Activated CD4-positive, alpha-beta T cell treated with anti-CD3 and anti-CD28 coated beads, Interleukin-2, amount 50 U/mL, for 24 hours (primary cell): ENCODE measurements at places on chromosomes 12 and 14.

GRCh38 chr12:47846294-47846996 lies 26.7 kb upstream of the HDAC7 start:
- DNase-seq: no peak

DNA sequence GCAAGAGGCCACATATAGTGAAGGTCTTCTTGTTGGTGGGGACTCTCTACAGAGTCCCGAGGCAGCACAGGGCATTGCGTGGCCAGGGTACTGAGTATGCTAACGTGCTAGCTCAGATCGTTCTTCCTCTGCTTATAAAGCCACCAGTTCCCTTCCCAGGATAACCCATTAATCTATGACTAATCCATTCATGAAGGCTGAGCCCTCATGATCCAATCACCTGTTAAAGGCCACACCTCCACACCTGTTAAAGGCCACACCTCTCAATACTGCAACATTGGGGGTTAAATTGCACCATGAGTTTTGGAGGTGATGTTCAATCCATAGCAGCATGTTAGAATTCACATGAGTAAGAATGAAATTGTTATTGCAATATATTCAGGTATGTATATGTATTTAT lies 12.8 kb upstream of the YARS2 start:
- no peak for DNase-seq

GRCh38 chr12:78101946-78102635 lies 271.4 kb downstream of the NAV3 start:
- no peak for DNase-seq

DNA sequence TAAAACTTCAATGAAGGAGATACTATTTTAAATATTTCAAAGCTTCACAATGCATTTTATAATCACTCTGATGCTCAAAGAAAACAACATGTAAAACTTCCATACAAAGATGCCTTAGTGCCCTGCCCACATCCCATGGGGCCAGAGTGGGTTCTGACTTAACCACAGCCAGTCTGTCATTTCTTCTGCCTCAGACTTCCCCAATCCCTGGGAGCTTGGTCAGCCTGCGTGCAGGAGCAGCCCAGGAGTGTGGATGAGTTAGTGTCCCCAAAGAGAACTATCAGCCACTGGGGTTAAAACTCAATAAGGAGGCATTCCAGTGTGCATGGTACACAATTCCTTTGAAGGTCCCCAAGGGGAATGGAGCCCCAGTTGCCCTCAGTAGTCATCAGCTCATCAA lies 100.3 kb downstream of the PTCSC3 start:
- DNase-seq: no peak

GRCh38 chr12:110743571-110744093 lies 941 bp upstream of the PPP1CC start:
- no peak for DNase-seq

- DNase-seq: no peak
Observed at GRCh38 chr12:42104784-42105183, 39.9 kb downstream of the GXYLT1 start.

DNA sequence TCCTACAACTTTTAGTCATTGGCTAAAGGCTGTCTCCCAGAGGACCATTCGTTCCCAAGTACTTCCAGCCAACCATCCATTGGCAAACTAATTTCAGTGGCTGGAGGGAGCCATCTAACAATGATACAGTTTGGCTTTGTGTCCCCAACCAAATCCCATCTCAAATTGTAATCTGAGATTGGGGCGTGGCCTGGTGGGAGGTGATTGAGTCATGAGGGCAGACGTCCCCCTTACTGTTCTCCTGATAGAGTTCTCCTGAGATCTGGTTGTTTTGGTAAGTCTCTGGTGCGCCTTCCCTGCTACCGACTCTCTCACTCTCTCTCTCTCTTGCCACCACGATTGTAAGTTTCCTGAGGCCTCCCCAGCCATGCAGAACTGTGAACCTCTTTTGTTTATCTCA lies 99.7 kb upstream of the FUT8 start:
- no peak for DNase-seq

DNA sequence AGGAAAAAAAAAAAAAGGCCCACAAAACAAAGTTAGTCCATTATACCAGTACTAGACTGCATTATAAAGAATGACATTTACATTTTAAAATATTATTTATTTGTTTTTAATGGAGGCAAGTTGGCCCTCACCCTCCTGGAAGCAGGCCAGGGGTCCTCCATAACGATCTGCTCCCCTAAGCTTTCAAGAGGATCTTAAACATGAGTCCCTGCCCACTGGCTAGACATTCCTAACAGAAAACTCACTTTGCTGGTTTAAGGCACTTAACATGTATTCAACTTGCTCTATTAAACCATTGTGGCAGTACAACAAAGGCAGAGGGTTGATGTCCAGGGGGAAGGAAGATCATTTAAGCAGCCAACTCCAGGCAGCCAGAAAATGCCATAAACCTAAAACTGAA lies 111.4 kb downstream of the STXBP6 start:
- DNase-seq: no peak

DNA sequence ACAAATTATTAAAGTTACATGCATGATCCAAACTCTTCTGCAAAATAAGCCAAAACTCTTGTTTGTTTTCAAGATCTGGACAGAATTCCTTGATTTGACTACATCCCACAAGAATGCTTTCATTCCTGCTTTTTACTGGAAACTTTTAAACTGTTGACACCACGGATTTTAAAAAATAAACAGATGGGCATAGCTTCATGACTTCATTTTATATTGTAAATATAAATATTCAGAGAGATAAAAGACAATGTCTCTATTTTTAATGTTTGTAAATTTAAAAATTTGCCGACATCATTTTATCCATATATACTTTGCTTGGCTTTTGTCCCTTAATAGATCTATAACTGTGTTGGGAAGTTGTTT lies 134.3 kb upstream of the DCN start:
- DNase-seq: no peak

GRCh38 chr14:82230748-82231147 lies 697.1 kb upstream of the SEL1L start:
- no peak for DNase-seq

- DNase-seq: no peak
Observed at GRCh38 chr12:97127061-97127460, 220.0 kb downstream of the NEDD1 start.

DNA sequence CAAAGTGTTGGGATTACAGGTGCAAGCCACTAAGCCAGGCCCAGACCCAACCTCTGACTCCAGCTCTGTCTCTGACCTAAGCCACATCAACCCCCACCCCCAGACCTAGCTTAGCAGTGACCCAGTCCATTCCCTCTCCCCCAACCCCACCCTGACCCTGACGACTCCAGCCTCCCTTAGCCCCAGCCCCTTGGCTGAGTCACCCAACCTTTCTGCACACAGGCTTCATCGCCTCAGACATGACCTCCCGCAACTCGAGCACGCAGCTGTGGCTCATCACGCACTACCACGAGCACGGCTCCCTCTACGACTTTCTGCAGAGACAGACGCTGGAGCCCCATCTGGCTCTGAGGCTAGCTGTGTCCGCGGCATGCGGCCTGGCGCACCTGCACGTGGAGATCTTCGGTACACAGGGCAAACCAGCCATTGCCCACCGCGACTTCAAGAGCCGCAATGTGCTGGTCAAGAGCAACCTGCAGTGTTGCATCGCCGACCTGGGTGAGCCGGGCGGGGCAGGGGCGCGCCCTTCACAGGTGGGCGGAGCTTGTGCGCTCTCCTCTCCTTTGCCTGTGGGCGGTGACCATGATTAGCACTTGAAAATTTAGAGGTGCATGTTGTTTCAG lies 7.8 kb downstream of the ACVRL1 start:
- no peak for DNase-seq

DNA sequence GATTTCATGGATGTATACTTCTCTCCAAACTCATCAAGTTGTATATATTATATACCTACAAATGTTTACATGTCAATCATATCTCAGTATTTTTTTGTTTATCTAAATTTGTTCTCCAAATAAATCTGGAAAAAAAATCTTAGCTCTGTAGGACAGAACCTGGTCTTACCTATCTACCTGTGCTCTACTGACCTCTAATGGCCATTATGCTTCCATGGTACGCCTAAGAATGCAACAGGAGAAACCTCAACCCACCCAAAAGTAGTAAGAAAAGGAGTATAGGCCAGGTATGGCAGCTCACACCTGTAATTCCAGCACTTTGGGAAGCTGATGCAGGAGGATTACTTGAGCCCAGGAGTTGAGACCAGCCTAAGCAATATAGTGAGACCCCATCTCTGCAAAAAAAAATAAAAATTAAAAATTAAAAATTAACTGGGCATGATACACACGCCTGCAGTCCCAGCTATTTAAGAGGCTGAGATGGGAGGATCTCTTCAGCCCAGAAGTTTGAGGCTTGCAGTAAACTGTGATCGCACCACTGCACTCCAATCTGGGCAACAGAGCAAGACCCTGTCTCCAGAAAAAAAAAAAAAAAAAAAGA lies 8.7 kb downstream of the OR11H4 start:
- DNase-seq: no peak
